ENCODE measurements at places on chromosomes 3 and 15.

- DNase-seq: no peak
Measured at GRCh38 chr3:129540776-129541516, 2.0 kb upstream of the H1-8 start.

GRCh38 chr3:108071368-108071767 is 19.5 kb downstream of the CD47 start:
- no peak for DNase-seq

DNA sequence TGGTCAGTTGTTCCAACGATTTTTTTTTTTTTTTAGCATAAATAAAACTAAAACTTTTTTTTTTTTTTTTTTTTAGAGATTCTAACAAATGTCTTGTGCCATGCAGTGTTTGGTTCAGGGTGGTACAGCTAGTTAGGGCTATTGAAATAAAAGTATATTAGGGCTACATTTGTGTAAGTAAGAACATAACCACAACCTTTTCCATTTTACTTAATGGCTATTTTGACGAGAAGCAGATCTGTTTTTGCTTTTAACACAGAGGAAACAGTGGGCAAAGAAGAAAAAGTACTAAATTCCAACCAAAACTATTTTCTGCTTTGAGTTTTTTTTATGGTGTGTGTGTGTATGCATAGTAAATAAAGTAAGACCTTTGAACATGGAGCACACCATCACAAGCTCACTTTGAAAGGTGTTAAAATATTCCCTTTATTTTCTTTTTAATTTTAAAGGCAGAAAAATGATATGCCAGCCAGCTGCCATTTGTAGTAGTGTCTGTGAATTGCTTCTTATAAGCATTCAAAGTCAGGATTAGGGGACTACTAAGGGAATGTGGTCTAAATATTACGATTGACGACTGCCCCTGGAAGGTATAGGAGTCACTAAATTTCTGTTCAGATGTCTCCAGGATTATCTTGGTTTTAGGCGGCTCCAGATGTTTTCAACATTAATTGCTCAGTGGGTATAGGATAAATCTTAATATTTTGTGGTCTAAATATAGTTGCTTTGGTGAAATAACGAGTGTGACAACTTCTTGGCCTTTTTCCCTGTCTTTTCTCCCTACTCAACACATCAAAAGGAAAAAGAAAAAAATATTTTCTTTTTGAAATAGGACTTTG is 3.1 kb downstream of the RARB start:
- no peak for DNase-seq

GRCh38 chr3:171944118-171945016 is 95.0 kb upstream of the FNDC3B start:
- no peak for DNase-seq

DNA sequence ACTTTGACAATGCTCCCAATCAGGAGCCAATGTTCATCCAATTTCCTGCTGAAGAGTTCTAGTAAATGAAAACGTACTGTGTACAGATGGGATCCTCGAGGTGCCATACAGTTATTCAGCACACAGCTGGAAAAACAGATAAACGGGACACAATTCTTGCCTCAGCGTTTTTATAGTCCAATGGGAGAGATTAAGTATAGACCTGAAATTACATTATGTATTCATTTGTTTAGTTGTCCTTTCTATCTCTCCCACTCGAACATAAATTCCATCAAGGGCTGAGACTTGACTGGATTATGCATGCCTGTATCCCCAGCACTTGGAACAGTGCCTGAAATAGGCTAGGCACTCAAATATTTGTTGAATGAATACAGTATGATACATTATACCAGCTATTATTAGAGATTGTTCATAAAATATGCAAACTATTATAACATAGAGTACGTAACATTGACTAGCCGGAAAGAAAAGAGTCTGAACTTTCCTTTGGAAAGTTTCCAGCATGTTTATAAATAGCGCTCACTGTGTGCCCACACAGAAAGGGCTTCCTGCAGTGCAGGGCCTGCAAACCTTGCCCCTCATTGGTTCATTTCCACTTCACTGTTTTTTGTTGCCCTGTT is 27.4 kb upstream of the SNTN start:
- no peak for DNase-seq

Measured in Right ventricle myocardium superior (tissue), 1 donor.